ENCODE measurements at places on chromosomes 2 and 18.

- DNase-seq: no peak
These were observed 251.5 kb upstream of the NXPH2 start for GRCh38 chr2:139031722-139032121.

GRCh38 chr2:143575340-143575739, 446.1 kb downstream of the ARHGAP15 start:
- no peak for DNase-seq

DNA sequence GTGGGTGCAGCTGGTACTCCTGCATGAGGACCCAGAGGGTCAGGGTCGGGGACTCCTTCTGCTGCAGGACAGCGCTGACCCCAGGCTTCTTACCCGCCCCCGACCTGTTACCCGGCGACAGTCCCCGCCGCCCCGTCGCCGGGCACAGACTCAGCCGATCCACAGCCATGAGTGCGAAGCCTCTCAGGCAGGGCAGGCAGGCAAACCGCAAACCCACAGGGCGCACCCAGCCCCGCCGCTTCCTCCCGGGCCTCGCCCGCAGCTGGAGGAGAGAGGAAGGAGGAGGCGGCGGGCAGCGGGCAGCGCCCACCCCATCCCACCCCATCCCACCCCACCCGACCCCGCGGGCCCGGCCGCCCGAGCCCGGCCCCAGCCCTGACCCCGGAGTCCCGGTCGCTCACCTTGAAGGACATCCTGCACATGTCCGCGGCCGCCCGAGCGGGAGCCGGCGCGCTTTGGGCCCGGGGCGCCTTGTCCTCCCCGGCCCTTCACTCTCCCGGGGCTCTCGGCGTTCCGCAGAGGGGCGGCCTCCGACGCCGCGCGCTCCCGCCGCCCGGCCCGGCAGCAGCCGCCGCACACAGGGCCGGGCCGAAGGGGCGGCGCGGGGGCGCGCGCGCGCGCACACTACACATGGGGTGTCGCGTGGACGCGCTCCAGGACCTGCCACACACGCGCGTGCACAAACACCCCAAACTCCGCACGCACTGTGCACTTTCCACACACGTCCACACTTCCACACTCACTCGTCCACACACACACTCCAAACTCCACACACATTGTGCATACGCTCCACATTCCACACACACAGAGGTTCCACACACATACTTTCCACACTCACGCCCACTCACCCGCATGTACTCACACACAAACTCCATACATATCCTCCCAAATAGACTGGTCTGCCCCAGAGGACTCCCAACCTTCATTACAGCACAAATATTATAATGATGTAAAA, at the start of gene ANKRD29:
Gene ANKRD29 (minus strand): TSS at position 603 of the 955 bp plus-strand sequence. CDS start 181 bp downstream, at position 422.
- no peak for DNase-seq

- DNase-seq: no peak
These were observed 34.2 kb upstream of the MLPH start for GRCh38 chr2:237452861-237453260.

DNA sequence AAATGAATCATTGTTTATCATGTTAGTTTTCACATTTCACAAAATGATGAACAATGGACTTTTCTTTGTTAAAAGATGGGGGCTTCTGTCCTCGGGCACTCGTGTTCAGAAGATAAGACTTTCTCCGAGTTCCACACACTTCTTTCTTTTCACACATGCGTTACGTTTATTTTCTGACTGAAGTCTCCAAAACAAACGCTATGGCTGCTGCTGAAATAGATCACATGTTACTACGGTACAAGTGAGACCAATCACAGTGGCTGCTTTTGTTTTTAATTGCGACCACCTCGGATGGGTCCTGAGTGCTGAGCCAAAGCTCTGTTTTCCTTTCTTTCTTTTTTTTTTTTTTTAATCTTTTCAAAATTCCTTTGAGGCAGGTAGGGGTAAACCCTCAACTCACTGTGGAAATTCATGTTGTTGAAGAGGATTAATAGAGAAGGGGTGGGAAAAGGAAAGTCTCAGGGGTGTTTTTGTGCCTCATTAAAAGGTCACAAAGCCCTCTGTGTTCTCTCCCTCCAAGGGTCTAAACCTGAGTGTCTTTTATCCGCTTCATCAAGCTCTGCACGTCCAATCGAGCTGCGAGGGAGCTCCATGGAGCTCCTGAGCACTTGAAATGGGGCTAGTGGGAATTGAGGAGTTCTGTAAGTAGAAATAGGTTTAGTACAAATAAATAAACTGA, 48.2 kb downstream of the ARL4C start:
- no peak for DNase-seq

- DNase-seq: no peak
These were observed 3.9 kb downstream of the INPP5D start for GRCh38 chr2:233063976-233064411.

DNA sequence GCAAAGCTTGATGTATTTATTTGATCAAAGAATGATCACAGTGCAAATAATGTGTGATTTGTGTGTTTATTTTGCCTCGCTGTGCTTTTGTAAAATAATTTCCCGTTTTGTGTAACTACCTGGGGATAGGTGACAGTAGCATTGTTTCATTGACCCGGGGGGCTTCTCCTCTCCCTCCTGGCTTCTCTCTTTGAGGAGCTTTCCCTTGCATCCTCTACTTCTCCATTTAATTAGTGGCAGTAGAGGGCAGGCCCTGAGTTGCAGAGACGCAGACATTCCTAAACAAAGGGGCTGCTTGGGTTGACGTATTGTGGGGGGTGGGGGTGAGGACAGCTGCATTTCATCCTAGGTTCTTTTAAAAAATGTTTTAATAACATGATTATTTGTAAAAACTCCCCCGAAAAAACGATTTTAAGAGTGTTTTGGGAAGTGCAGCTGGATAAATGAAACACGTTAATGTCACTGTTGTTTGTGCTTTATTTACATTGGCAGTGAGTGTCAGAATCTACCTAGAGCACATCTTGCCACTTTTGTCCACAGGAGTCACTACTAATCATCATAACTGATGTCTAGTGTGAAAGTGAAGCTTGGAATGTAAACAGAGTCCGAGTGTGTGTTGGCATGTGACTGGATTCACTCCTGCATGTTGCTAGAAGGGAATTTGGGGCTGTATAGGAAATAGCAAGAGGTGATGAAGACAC, 2.2 kb downstream of the NEDD4L start:
- DNase-seq: peak; percentile 55

DNA sequence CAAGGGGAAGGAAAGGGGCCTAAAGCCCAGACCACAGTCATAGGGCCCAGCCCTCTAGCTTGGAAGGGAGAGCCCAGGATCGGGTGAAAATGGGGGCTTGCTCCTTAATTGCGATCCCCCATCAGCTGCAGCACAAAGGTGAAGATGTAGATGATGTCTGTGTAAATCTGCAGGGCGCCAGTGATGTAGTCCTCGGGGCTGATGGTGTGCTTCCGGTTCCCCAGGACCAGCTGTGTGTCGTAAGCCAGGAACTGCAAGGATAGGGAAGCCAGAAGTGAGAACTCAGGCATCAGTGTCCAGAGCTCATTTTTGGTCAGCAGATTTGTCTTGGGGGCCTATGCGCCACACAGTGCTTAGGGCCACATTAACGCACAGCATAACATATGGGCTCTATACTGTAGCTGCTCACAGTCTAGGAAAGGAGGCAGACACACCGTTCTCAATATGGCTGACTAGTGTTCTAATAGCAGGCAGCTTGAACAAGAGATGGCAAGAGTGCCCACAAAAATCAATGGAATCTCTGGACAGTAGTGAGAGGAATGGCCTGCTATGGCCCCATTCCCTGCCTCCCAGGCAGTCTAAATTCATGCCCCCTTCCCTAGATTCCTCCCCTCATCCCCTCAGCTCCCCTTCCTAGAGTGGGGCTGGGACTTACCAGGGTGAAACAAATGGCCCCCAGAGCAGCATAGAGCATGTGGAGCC, 5.2 kb downstream of the PNKD start:
- DNase-seq: no peak

GRCh38 chr2:233359823-233360222, 5.5 kb downstream of the DGKD start:
- DNase-seq: no peak

- no peak for DNase-seq
These were observed 21.0 kb upstream of the EDAR start for GRCh38 chr2:109009920-109010610.

GRCh38 chr18:35076135-35076924, 35.1 kb downstream of the MAPRE2 start:
- no peak for DNase-seq

DNA sequence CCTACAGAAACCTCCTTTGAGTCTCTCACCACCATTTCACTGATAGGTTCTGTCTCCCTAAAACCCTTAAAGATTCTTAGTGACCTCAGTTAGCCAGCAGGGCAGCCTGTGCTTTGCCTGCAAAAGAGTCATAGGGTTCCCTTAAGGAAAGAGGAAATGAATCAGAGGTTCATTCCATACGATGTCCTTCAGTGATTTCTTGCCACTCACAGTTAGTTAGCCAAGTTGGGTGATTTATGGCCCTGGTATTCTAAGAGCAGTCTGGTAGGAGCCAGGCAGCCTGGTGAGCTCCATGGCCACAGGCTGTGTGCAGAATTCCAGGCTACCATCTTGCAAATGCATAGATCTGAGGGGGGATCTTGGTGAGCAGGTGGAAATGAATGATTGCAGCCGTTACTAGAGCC, 18.7 kb upstream of the CCBE1 start:
- no peak for DNase-seq

DNA sequence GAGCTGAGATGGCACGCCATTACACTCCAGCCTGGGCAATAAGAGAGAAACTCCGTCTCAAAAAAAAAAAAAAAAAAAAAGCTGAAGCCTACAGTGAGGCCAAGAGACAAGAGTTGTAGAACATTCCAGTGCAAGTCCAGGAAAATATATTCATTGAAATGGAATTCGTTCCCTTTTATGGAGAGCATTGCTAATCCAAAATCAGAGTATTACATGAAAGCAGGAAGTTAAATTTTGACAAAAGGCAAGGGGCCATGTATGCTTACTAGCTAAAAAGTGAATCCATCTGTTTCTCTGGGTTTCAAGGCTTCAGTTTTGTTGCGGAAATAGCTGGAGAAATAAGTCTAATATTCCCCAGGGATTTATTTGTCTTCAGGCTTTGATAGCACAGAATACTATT, 471.7 kb downstream of the THSD7B start:
- no peak for DNase-seq

GRCh38 chr2:233714121-233714520, 1.4 kb downstream of the UGT1A5 start:
- DNase-seq: no peak

- no peak for DNase-seq
These were observed 118.1 kb downstream of the NOL10 start for GRCh38 chr2:10571673-10572072.

DNA sequence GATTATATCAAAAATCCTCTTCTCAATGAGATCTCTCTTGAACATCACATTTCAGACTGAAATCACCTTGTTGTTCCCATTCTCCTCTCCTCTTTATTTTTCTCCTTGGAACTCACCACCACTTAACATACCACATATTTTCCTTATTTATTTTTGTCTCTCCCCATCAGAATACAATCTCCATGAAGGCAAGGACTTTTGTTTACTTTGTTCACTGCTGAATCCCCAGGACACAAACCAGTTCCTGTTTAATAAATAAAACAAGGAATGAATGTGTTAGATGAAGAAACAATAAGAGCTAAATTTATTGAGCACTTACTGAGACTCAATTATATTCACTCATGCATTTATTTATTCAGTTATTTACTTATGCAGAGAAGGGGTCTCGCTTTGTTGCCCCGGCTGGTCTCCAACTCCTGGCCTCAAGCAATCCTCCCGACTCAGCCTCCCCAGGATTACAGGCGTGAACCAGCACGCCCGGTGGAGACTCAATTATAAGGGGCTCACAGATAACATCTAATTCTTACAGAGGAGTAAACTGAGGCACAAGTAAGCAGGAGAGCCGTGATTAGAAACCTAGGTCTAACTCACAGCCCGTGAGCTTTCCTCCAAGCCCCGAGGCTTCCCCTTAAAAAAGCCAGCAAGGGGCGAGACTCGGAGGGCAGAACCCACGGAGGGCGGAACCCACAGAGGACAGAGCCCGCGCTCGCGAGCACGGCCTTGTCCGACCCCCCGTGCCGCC, 616 bp upstream of the TAF1B start:
- DNase-seq: no peak

GRCh38 chr2:65096948-65097347, 33.0 kb downstream of the RAB1A start:
- no peak for DNase-seq

GRCh38 chr2:205738117-205738968, 56.0 kb downstream of the NRP2 start:
- no peak for DNase-seq

DNA sequence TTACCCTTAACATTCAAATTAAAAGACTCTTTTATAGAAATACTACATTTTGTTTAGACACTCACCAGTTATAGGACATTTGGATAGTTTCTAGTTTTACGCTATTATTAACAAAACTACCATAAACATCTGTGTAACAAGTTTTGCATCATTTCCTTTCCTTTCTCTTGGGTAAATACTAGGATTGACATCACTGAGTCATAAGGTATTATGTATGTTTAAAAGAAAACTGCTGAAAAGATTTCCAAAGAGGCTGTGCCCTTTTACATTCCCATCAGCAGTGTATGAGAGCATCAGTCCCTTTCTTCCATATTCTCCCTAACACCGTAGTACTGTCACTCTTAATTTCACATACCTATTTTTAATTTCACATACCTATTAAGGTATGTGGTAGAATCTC, 130.6 kb downstream of the USP34 start:
- no peak for DNase-seq

DNA sequence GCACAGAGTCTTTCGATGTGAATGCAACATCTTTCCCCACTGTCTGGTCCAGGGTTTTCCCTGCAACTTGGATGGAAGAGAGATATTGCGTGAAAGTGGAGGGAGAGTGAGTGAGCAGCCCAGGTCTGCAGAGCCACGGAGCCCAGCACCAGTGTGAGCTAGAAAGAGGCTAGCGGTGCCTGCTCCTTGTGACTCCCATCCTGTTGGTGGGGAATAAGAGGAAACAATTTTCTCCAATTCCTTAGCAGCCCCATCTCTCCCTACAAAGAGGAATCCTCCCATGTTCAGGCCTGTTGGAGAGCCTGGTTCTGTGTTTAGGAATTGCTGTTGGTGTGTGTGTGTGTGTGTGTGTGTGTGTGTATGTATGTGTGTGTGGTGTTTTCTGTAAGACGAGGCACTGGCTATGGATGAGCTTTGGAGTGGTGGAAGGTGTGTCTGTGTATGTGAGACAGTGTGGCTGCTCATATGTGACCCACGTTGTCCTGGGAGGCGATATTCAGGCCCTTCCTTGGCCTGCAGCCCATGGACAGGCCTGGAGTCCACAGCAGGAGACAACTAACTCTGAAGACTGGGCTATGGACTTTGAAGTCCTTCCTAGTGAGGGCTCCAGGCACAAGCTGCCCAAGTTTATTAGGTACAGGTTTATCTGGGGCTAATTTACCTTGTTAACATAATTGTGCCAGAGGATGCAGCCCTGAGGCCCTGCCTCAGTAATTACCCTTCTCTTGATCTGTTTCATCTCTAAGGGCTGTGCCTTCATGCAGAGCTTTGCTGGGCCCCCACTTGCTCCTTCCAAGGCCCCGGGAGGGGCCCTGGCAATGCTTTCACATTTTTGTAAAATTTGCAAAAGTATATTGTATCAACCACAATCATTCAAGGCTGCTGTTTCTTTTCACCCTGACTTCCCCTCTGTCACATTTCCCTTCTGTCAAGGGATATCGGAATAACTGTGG, 88.6 kb upstream of the HAAO start:
- no peak for DNase-seq

GRCh38 chr2:181174611-181175580, 194.5 kb downstream of the UBE2E3 start:
- no peak for DNase-seq
